ENCODE measurements at places on chromosomes 3 and 15.

DNA sequence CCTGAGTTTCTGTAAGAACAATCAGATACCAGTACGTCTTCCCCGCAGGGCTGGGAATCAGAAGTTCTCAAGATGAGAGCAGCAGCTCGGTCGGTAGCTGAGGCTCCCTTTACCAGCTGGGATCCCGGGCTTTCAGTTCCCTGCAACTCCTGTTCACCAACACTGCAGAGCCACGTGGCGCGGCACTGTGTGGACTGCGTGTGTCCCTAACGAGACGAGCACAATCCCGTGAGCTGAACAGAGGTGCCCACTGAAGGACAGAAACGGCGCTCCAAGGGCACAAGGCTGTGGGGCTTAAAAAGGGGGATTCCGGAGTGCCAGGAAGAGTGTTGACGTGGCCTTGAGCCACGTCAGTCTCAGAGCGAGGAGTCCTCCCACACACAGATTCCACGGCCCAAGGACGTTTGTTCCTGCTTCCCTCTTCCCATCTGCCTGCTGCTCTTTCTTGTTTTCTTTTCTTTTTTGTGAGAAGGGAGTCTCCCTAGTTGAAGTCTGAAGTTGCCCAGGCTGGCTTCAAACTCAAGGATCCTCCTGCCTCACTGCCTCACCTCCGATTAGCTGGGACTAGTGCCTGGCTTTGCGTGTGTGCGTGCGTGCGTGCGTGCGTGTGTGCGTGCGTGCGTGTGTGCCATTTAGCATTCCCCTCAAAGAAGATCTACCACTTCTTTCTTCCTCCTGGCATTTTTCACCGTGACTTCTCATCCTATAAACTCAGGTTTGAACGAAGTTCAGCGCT, 37.1 kb upstream of the RPL35A start:
- no peak for DNase-seq

DNA sequence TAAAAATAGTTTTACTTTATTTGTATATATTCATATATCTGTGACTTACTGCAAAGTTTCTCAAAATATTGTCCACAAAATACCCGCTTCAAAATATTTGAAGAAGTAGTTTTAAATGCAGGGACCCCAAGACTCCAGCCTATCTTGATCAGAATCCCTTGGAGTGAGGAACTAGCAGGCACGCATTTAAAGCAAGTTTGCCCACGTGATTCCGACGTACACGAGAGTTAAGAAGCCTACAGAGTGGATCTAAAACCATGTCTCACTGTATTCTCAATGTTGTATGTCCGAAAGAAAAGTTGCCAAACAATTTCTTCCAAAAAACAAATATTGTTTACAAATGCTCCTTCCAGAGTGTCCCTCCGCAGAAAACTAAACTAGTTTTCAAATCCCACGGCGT, 1.7 kb downstream of the GABRB3 start:
- no peak for DNase-seq

GRCh38 chr3:196793246-196793645, 53.6 kb downstream of the PAK2 start:
- no peak for DNase-seq

- no peak for DNase-seq
These were observed 23.6 kb downstream of the MEGF11 start for GRCh38 chr15:66229790-66230465.

- DNase-seq: no peak
These were observed 458.3 kb upstream of the CBLB start for GRCh38 chr3:106326941-106327695.

DNA sequence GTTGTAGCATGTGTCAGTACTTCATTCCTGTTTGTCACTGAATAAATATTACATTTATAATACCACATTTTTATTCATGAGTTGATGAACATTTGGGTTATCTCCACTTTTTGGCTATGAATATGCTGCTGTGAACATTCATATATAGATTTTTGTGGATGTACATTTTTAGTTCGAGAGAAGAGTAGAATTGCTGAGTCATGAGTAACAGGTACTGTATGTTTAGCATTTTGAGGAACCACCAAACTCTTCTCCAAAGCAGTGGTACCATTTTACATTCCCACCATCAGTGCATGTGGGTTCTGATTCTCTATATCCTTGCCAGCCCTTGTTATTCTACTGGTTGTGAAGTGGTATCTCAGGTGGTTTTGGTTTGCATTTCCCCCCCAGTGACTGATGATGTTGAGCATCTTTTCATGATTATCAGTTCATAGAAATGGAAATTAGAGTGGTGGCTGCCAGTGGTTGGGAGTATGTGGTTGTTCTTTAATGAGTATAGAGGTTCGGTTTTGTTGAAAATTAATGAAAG, 59.6 kb downstream of the CCDC66 start:
- no peak for DNase-seq

DNA sequence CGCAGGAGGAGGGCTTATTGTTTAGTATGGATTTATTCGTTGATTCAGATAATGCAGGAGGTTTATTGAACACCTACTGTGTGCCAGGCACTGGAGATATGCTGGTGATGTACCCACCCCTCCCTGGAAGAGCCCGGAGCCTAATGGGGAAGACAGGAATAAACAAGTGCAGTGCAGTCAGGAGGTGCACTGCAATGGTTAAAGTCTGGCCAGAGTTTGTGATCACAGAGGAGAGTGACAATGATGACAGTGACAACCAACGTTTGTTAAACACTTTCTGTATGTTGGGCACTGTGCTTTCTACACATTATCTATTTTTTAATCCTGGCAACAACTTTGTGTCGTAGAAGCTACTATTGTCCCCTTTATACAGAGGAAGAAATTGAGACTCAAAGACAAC, 70.4 kb downstream of the THSD4 start:
- DNase-seq: no peak

DNA sequence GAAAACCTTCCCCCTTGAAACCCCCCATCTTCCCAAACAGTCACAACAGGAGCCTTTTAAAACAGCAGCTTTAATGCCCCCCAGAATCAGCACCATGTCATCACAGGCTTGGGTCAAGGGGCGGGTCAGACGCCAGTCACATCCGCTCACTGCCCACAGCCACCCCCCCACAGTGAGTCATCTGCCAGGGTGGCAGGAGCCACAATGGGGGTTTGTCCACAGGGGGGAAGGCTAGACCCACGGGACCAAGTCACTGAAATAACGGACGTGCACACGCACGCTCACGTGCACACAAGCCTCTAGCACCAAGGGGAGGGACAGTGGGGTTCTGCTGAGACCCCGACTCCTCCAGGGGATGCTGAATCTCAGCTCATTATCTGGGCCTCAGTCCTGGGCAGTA, 441 bp upstream of the UCN2 start:
- DNase-seq: no peak

DNA sequence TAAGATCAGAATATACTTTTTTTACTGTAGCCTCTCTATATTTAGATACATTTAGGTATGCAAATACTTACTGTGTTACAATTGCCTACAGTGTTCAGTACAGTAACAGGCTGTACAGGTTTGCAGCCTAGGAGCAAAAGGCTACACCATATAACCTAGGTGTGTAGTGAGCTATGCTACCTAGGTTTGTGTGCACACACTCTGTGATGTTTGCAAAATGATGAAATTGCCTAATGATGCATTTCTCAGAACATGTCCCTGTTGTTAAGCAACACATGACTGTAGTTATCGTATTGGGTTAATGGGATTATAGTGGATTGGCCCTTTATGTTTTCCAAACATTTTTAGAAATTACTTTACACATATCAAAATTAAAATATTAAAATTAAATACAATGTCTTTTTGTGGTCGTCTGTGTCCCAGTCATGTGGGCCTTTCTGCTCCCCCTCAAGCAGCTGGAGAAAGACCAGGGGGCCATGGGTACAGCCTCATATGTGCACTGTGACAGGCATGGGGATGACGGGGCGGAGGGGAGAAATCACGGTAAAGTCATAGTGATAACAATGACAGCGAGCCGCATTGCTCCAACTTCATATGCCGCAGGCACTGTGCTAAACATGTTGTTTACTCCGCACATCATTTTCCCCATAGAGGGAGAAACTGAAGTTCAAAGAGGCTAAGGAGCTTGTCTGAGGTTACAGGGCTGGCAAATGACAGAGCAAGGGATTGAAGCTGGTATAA, 27.4 kb upstream of the PLA2G4E start:
- DNase-seq: no peak

GRCh38 chr3:28050885-28051284, 190.5 kb upstream of the CMC1 start:
- DNase-seq: no peak

- no peak for DNase-seq
These were observed 342.8 kb upstream of the ARPP21 start for GRCh38 chr3:35296533-35296932.

DNA sequence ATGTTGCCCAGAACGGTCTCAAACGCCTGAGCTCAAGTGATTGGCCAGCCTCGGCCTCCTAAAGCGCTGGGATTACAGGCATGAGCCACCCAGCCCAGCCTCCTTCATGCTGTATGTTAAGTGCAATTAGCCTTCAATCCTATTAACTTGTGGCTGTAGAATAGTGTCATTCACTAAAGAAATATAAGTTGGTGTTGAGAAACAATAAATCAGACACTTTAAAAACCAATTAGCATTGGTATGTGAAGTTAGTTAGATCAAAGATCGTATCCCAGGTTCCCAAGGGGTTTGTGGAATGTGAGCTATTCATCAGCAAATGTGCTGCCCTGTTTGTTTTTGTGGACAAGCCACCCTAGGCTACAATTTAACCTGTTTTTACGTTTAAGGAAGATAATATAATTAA, 11.0 kb upstream of the PIK3CB start:
- no peak for DNase-seq

DNA sequence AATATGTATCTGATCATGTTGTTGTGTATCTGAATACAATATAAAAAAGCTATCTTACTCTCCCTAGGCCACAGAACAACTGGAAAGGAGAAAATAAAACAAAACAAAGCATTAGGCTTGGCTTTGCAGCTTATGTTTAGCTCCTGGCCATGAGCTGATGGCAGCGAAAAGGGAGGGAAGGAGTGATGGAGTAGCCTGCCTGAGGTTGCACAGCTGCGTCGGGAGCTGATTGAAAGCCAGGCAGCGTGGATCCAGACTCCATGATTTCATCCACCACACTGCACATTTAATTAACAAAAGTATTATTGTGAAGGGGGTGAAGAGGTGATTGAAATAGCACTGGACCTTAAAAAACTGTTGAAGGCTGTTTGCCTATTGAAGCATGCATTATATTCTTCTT, 212.2 kb downstream of the GABRG3 start:
- DNase-seq: no peak
